Stimulated activated CD8-positive, alpha-beta memory T cell treated with anti-CD3 and anti-CD28 coated beads, Interleukin-4, amount 100 ng/mL, for 24 hours (primary cell): ENCODE measurements at places on chromosomes 12 and 14.

- DNase-seq: no peak
These were observed 1.7 kb upstream of the SELPLG start for GRCh38 chr12:108635201-108635996.

DNA sequence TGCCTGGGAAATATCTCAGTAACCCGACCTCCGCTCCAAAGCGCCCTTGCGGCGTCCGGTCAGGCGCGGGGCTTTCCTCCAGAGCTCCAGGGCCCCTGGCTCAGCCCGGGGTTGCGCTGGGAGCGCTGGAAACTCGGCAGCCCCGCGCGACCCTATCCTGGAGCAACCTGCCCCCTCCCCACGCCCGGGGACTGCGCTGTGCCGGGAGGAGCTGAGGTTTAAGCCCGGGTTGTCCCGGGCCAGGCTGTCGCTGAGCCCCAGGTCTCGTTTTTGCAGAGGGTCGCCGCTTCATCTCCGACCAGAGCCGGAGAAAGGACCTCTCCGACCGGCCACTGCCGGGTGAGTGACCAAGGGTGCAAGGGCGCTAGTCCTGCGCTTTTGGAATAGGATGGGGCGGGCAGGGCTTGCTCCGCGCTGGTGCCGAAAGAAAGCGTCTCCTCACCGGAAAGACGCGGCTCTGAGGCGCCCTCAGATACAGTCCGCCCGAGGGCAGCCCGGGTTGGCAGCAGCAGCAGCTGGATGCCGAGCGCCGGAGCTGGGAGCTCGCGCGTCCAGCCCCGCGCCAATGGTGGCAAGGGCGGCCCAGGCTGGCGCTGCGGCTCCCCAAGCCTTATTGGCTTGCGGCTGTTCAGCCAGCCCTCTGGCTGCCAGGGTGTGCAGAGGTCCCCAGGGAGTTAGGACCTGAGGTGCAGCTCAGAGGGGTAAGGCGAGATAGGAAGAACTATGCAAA, 1.5 kb downstream of the SPX start:
- DNase-seq: peak; percentile 39

- DNase-seq: no peak
These were observed 233.0 kb downstream of the EGLN3 start for GRCh38 chr14:33717866-33718265.

GRCh38 chr12:7709969-7710675, 1.1 kb upstream of the DPPA3 start:
- DNase-seq: no peak

DNA sequence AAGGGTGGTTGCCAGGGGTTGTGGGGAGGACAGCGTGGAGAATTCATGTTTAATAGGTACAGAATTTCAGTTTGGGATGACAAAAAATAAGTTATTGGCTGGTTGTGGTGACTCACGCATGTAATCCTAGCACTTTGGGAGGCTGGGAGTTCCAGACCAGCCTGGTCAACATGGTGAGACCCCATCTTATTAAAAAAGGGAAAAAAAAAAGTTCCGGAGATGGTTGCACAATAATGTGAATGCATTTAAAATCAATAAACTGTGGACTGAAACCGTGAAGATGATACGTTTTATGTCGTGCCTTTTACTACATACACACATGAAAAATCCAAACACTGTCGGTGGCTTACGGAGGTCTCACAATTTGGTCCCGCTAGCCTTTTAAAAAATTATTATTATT, 20.5 kb downstream of the GALNT6 start:
- no peak for DNase-seq

GRCh38 chr14:81729622-81730021, 196.0 kb upstream of the SEL1L start:
- DNase-seq: no peak

- no peak for DNase-seq
These were observed 30.8 kb downstream of the CLEC1A start for GRCh38 chr12:10067942-10068341.

- no peak for DNase-seq
These were observed 11.6 kb downstream of the MMAB start for GRCh38 chr12:109561711-109562030.

- DNase-seq: no peak
These were observed 64.1 kb downstream of the KIF26A start for GRCh38 chr14:104202259-104203070.

DNA sequence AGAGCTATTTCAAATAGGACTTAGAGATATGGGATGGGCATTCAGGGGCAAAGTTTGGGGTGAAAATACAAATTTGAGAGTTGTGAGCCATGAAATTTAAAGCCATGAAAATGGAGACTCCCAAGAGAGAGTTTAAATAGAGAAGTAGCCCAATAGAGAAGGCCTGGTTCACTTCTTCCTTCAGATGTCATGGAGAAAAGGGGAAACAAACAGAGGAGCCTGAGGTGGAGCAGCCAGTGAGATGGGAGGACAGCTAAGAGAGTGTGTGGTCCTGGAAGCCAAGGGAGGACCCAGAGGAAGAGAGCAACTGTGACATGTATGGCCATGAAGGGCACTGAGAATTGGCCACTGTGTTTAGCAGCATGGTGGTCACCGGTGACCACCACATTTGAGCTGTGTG, 12.3 kb upstream of the DYNLL1 start:
- DNase-seq: no peak

GRCh38 chr12:38279756-38280155, 36.8 kb upstream of the ALG10B start:
- DNase-seq: no peak

- DNase-seq: peak; percentile 0
These were observed 286.9 kb downstream of the ERC1 start for GRCh38 chr12:1277905-1278304.

- no peak for DNase-seq
These were observed 119.2 kb downstream of the TMTC2 start for GRCh38 chr12:82805812-82806497.
